Activated CD8-positive, alpha-beta T cell treated with anti-CD3 and anti-CD28 coated beads, Interleukin-2, amount 10 ng/mL, durations not matched to agents 7 days and 5 days (primary cell): ENCODE measurements at places on chromosomes 16 and 17.

DNA sequence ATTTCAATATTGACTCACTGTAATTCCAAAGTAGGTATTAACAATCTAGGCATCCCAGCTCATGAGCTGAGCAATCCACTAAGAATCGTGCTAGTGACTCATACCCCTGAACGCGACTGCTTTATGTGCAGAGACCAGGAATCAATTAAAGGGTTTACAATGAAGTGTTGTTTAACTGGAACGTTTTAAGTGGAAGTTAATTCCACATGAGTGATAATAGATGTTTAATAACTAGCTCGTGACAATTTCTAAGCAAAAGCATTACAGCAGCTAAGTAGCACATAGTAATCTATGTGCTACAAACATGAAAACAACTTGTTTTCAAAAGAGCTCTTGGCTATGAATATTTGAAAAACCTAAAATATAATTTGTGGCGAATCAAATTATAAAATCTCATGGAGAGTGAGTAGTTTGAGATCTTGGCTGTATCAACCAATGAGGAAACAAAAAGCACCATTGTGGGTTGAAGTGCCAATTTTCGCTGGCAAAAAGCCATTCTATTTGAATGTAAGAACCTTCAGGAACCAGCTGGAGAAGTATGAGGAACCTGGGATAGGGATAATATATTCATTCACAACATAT lies 9.4 kb downstream of the GJC1 start:
- DNase-seq = no peak

GRCh38 chr17:30238003-30238344 lies 2.5 kb upstream of the SLC6A4 start:
- DNase-seq = no peak

DNA sequence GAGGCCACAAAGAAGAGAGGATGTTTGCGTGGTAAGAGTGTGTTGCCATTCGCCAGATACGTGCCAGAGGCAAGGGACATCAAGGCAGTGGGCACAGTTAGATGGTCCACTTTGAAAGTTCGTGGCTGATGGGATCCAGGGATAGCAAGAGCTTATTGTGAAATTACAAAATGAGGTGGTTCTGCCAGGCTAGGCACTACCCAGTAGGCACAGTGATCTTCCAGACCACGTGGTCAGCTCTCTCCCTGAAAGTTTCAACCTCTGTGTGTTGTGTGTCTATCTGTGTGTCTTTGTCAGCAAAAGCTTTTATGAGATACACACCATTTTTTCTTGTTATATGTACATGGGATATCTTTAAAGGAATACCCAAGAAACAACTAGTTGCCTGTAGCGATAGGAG lies 9.5 kb downstream of the SGF29 start:
- no peak for DNase-seq

GRCh38 chr17:69608808-69609472 lies 194.4 kb downstream of the MAP2K6 start:
- no peak for DNase-seq

DNA sequence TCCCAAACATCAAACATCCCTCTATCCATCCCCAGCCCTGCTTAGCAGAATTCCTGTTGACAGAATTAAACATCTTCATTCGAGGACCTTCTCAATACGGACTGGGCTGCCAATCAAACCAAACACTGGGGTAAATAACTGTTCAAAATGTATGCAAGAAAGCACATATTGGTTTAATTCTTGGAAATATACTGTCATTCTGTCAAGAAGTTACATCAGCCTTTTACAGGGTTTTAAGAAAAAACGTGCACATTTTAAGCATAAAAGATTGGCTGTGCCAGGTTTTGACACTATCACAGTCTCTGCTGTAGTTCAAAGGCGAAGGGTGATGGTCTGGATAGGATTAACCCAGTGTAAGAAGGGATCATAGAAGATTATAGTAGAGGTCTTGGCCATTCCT lies 25.1 kb upstream of the CCNF start:
- no peak for DNase-seq
